ENCODE measurements at places on chromosomes 13 and 19.

DNA sequence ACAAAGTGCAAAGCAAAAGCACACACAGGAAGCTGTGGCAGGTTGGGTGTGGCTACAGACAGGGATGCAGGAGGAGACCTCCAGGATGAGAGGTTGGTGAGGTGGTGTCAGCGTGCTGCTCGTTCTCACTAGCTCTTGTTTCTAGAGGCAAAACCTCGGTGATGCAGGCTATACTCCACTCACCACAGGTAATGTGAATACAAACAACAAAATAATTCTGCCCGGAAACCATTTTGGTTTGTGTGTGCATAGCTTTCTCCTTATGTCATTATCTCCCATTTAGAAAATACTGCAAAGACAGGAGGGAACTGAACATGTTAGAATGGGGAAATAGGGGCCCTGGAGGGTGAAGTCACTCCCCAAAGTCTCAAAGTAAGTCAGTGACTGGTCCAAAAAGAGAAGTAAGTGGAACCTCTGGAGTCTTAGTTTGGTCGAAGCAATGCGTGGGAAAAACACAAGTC is 9.4 kb downstream of the LCP1 start:
- DNase-seq = no peak

GRCh38 chr19:18785179-18786124 is 5.7 kb downstream of the COMP start:
- peak; percentile 91 for DNase-seq

DNA sequence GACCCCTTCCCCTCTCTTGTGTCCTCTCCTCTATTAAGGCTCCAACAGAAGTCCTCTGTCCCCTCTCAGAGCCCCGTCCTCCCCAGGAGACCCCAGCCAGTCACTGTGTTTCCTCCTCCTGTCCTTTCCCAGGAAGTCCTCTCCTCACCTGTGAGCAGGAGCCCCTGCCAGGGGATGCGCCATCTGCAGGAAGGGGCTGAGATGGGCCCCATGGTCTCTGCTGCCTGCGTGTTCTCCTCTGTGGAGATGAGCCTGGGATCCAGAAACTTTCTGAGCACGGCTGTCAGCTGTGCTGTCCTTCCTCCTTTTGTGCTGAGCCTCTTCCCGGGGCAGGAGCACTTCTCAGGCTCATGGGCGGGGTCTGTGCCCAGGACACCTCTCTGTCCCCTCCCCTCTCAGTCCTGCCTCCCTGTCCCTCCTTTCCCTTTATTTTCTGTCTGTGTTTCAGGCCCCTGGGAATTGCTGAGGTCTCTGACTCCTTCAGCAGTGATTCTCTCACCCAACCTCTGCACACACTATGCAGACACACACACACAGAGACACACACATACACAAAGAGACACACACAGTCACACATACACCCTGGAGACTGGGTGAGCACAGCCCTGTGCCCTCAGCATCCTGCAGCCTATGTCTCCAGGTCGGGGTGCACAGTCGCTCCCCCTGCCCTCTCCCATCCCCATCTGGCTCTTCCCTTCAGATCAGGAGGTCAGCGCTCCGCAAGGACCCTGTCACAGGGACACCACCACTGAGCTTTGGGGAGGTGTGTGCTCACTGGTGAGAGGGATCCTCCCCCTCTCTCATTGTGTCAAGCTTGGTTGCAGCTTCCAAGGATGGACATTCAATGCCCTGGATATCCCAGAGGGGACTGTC is at the start of gene CEACAM8:
TSS of gene CEACAM8 (minus strand) at position 308 of the 873 bp plus-strand sequence. CDS start at position 212, 96 bp downstream.
- DNase-seq = no peak

GRCh38 chr13:33904431-33904830 is 86.5 kb downstream of the RFC3 start:
- DNase-seq = no peak

- peak; percentile 93 for DNase-seq
Measured at GRCh38 chr19:52343548-52343947, 7.5 kb downstream of the ZNF610 start.

DNA sequence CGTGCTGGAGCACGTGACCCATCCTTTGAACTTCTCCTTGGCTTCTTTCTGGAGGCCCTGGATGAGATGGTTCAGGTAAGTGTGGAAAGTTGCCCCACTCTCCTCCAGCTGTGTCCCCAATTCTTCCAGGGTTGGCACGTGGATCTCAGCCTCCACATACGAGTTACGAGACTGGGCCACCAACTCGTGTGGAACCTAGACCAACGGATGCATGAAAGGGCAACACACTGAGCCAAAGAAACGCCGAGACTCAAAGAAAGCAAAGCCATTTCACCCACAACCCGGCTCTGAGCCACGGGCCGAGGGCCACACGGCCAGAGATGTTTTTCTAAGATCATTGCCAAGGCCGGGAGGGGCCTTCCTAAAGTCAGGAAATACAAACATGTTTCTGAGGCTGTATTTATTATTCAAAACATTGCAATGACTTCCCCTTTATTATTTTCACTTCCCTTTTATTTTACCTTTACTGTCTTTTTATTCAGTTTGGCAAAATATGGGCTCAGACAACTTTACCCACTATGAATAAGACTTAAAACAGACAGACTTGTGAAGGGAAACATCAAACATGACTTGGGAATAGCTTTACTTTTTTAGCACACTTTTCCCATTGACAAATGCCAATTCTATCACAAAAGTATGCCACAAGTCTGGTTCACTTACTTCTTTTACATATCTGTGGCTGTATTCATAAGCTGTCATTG is 94.6 kb downstream of the KL start:
- no peak for DNase-seq

DNA sequence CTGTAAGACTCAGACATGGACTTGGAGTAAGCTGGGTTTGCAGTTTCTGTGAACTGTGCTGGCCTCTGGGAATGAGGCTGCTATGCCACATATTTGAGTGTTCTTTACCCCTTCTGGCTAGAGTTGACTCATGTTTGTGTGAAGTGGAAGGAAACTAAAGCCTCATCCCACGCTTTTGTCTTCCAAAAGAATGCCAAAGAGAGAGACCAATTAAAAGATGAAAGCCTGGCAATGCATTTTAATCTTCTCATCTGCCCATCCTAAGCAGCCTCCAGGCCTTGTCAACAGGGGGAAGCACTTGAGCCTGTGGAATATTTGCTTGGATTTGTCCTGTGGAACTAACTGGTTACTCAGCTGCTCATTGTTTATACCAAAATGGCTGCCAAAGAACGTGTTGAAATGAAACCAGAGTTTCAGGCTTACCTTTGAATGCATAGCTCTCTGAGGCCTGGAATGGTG is 49.1 kb downstream of the LMO7 start:
- DNase-seq = peak; percentile 25

DNA sequence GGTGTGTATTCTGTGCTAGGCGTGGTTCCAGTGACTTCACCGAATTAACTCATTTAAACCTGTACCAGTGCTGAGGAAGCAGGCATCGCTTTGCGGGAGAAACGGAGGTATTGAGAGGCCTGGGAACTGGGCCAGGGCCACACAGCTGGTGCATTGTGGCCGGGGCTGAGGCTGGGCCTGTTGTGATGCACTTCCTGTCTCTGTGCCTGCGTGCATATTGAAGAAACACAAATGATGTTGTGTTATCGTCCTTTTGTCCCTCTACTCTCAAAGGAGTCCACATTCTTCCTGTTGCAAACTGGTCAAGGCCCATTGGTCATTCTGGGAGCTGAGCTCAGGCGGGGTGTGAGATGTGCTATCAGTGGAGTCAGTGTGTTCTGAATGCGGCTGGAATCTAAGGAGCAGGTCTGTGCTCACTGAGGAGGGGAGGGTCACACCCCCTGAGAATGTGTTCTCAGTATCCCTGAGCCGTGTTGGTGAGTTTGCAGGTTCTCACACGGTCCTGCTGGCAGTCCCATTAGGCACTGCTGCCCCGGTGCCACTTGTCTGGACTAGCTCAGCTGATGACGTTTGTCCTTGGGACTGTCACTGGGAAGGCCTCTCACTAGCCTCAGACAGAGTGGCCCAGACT is 62.1 kb downstream of the ARHGEF7 start:
- no peak for DNase-seq

GRCh38 chr19:19447536-19448237 is 42.2 kb downstream of the GATAD2A start:
- DNase-seq = peak; percentile 13

GRCh38 chr13:69199664-69200063 is 908.0 kb upstream of the ATXN8OS start:
- DNase-seq = peak; percentile 82

- no peak for DNase-seq
Measured at GRCh38 chr19:11405846-11406643, 13.1 kb downstream of the RGL3 start.

- DNase-seq = peak; percentile 45
Measured at GRCh38 chr19:39941615-39942365, 7.4 kb upstream of the FCGBP start.

DNA sequence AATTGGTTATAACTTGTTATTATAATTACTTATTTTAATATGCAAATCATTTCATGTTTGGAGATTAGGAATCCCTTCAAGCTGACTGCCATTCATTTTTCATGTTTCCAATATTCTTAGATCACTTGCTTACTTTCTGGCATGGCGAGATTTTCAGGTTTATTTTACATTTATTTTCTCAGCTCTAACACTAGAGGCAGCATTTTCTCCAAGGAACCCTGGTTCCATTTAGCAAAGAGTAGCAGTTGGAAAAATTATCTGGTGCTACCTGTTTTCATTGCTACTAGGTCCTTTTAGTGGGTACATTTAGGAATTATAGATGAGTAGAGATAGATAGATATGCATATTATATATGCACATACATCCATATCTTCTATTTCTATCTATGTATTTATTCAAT is 90.9 kb upstream of the TRPC4 start:
- no peak for DNase-seq

DNA sequence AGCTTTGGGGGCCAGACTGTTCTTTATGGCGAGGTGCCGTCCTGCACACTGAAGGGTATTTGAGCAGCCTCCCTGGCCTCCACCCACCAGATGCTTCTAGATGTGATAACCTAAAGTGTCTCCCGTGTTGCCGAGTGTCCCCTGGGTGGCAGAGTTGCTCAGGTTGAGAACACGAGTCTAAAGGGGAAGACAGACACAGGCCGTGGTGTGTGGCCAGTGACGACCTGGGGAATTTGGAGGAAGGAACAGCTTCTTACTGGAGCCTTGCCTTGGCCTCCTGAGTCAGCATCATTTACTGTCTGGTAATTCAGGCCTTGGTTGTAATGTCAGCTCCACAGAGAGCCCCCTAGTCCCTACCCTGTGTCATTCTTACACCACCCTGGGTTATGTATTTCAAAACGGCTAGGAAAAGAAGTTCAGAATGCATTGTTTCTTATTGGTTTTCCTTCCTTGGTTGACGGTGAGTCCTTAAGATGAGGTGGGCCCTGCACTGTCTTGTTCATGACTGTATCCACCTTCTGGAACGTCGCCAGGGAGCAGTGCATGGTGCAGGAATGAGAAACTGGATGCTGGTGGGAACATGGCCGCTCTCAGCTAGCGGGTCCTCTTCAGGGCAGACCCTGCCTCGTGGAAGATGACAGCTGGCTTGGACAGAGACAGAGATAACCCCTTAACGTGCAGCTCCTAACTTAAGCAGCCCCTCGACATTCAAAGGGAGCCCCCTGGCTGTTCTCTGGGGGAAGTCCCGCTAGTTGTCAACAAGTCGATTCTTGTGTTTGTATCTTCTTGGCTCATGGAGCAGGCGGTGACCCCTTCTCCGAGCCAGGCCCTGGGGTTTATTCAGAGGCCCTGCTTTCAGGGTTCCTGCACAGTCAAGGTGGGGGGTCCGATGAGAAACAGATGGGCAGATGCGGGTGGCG is 7.2 kb downstream of the SIN3B start:
- DNase-seq = no peak

DNA sequence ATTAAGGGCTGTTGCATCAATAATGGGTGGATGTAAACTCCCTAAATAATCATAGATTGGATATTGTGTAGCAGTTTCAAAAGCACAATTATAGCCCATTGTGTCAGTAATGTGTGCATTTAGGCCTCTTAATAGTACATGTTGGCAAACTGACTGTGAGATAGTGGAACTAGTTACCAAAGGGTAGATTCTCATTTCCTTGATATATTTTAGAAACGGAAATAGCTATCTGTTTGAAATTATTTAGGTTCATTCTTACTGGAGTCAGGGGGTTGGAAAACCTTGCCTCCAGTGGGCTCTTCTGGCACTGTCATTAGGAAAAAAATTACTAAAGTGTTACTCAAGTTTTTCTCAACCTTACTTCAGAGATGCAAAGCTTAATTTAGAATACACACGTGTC is 1074.9 kb downstream of the PCDH17 start:
- no peak for DNase-seq

GRCh38 chr19:33261511-33262189 is 36.0 kb upstream of the SLC7A10 start:
- DNase-seq = no peak

GRCh38 chr13:21688056-21688455 is 17.2 kb downstream of the FGF9 start:
- no peak for DNase-seq

GRCh38 chr19:5621945-5622464 is 571 bp downstream of the SAFB2 start:
- DNase-seq = no peak

DNA sequence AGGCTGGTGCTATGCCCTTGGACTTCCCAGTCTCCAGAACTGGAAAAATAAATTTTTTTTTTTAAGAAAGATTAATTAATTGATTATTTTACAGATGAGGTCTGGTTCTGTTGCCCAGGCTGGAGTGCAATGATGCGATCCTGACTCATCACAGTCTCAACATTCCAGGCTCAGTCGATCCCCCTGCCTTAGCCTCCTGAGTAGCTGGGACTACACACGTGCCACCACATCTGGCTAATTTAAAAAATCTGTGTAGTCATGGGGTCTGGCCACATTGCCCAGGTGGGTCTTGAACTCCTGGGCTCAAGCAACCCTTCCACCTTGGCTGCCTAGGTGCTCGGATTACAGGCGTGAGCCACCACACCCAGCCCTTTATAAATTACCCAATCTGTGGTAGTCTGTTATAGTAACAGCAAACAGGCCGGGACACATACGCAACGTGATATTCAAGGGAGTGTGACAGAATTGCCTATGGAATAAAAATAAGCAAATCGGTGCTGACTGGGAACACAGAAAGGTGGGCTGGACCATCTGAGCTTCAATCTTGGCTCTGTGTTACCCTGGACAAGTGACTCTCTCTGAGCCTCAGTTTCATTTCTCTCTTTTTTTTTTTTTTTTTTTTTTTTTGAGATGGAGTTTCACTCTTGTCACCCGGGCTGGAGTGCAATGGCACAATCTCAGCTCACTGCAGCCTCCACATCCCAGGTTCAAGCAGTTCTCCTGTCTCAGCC is 42.8 kb downstream of the PIN1 start:
- no peak for DNase-seq

DNA sequence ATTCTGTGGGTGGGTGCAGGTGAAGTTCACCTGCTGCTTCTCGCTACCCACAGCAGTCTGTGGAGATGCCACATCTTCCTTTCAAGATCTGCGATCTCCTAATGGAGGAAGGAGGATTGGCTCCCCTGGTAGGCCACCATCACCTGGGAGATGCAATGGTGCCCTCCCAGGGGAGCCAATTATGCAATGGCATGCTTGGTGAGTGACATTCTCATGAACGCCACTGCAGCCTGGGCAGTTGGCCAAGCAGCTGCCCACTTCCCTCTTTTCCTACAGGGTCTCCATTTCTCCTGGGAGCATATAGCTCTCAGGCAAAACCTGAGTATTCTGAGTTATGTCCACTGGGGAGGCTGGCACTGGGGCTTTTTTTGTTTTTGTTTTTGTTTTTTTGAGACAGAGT is 83.5 kb upstream of the KCTD15 start:
- no peak for DNase-seq
